ENCODE measurements at places on chromosomes 6 and 20. TPM values are rescaled to one million over a fixed set of nuclear protein-coding genes. Genes with fewer than 3 reads are reported as not detected.

OR2H2 gene
- total RNA-seq: not detected

RRAGD gene
- 4.4 TPM for total RNA-seq

GRCh38 chr20:20303742-20304141 lies 64.2 kb upstream of the INSM1 start:
- DNase-seq: no peak

DNA sequence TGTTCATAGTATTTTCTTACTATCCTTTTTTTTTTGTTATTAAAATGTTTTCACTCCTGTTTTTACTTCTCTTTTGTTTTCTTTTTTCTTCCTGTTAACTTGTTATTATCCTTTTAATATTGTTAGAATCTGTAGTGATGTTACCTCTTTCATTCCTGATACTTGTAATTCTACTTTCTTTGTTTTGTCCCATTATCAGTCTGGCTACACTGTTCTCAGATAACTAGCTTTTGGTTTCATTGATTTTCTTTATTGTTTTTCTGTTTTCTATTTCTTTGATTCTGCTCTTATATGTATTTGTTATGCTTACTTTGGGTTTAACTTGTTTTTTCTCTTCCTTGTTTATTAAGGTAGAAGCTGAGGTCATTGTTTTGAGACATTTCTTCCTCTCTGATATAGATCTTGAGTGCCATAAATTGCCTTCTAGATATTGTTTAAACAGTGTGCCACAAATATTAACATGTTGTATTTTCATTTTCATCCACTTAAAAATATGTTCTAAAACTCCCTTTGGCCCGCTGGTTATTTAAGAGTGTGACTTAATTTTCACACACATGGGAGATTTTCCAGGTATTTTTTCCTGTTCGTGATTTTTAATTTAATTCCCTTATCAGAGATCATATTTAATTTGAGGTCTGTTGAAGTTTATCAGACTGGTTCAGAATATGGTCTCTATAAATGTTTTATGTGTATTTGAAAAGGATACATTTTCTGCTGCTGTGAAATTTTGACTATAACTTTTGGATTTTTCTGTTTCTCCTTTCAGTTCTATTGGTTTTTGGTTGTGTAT lies 6.7 kb downstream of the XRN2 start:
- DNase-seq: no peak

DNA sequence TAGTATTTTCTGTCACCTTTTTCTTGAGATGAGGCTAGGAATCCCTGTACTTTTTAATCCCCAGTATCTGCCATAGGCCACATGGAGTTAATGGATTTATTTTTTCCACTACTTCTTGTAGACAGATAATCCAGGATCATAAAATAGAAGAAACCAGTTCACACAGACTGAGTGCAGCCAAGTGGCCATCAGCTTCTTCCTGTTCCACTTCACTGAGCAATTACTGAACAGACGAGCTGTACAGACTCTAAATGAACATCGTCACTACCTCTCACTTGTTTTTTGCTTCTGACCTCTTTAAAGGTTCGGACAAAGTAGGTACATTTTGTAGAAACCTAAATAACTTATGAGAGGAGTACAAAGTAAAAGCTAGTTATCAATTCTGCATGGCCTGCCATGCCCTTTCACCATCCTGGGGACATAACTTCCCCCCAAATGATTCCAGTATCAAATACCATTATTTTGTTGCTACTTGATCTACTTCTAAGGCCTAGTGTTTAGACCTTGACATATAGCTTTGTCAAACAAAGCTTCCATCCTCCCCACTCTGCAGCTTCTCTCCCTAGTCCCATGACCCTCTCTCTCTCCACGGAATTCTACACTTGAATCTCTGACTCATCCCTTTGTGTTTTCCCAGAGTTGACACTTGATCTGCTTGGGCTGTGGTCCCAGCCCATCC lies 34.4 kb upstream of the ARHGAP18 start:
- no peak for DNase-seq

- DNase-seq: no peak
These were observed 26.5 kb downstream of the STAU1 start for GRCh38 chr20:49161428-49162152.

DNA sequence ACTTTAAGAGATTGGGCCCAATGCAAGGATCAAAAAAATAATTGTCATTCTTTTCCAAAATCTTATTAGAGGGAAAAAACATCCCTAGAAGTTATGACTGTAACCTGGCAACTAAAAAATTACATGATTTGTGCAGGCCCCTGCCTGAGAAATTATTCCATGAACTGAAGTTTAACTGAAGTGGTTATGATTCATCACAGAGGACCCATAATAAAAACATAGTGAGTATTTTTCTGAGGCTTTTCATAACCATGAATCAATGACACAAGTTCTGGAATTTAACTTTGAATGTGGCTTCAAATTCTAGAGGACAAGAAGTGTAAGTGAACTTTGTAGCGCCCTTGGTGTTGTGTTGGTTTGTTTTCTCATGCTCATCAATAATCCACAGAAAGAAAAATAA lies 31.1 kb upstream of the CARMIL1 start:
- DNase-seq: no peak

GRCh38 chr20:12875510-12875909 lies 133.3 kb upstream of the SPTLC3 start:
- no peak for DNase-seq

DNA sequence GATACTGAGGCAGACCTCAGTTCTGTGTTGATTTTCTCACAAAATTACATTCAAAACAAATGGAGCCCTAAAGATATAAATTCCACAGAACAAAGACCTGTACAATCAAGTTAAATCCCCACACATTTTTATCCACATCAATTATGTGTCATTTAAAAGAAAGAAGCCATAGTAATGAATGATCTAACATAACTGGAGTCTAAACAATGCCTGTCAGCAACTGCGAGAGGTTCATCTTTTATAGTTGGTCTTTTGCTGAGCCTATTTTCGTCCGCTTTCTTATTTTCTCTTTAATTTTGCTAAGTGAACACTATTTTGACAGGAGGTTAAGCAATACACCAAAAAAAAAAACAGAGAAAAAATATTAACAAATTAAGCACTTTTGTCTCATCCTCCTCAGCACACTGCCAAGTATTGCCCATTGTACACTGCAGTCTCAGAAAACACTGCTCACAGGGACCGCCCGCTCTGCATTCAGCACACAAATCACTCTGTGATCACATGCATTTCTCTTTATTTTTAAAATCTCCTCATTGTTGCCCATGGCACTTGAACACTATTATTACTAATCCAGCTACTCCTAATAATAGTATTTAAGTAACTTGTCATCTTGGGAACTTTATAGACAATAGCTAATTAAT lies 140.8 kb downstream of the BTBD9 start:
- no peak for DNase-seq

DNA sequence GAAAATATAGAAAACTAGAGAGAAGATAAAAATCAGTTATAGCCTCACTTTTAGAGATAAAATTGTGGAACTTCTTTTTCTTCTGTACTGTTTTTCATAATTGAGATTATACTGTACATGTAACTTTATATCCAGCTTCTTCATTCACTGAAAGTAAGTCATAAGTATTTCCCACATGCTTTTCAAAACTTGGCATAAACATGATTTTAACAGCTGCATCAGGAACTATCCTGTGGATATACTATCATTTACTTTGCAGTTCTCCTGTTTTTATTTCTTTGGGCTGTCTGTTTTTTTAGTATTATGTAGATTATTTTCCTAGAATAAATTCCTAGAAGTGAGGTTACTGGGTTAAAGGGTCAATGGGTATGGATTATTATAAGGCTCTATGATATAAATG lies 14.8 kb downstream of the DSTN start:
- no peak for DNase-seq

DNA sequence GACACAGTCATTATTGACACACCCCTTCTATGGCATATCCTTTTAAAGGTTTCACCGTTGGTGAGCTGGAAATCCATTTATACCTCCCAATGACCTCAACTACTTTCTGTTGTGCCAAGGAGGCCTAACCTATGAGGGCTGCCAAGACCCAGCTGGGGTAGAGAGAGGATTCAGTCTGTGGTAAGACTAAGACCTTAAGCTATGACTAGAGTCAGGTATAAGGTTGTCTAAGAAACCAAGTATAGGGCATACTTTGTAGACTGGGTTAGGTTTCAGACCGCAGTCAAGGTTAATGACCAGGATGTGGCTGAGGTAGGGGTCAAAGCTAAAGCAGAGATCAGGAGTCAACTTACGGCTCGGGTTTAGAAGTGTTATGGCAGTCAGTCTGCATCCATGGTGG lies 641.2 kb upstream of the CHD6 start:
- DNase-seq: no peak

DNA sequence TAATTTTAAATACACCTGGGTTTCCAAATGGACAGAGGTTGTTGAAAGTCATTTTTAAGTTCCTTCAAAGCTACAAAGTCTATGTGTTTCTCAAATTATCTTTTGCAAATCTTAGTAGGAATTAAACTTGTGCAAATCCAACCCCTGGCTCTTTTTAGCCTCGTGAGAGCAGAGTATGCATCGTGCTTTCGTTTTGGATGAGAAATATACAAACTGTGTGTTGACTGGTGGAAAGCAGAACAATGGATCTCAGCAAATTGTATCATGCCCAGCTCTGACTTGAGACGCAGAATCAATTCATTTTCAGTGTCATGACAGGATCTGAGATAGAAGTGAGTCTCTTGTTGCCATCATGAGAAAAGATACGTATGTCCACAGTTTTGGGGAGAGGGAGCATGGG lies 542.4 kb upstream of the FLRT3 start:
- no peak for DNase-seq

FBXO9 gene
- 105 TPM for total RNA-seq

FAM83D gene
- total RNA-seq: 1.3 TPM

GRCh38 chr6:48280035-48280620 lies 169.1 kb upstream of the PTCHD4 start:
- no peak for DNase-seq

DNA sequence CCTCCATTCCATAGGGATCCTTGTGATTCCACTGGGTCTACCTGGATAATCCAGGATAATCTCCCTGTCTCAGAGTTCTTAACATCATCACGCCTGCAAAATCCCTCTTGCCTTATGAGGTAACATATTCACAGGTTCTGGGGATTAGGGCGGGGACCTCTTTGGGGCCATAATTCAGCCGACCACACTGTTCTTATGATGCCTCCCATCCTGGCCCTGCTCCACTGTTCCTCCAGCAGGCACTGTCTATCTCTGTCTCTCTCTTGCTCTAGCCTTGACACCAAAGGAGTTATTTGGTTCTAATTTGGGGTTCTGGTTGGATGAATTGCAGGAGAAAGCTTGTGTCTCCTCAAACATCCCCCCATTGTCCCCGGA lies 168.1 kb downstream of the NFATC2 start:
- no peak for DNase-seq

- DNase-seq: no peak
These were observed 247.7 kb upstream of the HSF2 start for GRCh38 chr6:122151763-122152162.

CST11 gene
- total RNA-seq: not detected

HLA-F gene
- total RNA-seq: 699 TPM

IRF4 gene
- 28.4 TPM for total RNA-seq

DNA sequence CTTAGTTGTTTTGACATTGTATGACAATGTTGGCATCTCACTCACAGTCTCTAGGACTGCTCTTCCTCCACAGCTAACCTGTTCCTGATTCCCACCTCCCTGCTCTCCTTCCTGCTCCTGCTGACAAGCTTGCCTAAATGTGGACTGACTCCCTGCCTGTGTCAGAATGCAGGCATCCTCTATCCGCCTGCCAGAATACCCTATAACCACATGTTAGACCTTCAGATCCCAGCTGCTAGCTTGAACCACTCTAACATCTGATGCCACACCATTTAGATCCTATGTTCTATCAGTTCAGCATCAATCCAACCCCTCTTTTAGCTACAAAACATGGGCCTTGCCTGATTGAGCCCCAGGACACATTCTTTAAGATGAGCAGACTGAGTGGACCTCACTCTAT lies 12.2 kb downstream of the FILIP1 start:
- no peak for DNase-seq

TPX2 gene
- total RNA-seq: 1.4 TPM

DNA sequence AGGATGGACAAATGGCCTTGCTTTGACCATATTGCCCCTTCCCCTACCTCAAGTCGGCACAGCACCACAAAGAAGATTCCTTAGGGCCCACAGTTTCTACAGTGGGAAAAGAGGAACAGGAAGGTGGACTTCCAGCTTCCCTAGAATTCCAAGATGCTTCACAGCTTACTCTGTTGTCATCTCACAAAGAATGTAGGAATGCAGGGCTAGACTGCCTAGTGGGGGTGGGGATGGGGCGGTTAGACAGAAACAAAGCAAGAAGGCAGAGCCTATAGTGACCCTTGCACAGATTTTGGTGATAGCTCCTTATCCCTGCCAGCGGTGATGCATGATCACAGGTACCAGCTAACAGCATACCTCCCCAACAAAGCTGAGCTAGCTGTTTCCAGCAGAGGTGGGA lies 607.6 kb upstream of the MAN1A1 start:
- no peak for DNase-seq

MLIP gene
- total RNA-seq: not detected

BPIFB4 gene
- not detected for total RNA-seq

DNA sequence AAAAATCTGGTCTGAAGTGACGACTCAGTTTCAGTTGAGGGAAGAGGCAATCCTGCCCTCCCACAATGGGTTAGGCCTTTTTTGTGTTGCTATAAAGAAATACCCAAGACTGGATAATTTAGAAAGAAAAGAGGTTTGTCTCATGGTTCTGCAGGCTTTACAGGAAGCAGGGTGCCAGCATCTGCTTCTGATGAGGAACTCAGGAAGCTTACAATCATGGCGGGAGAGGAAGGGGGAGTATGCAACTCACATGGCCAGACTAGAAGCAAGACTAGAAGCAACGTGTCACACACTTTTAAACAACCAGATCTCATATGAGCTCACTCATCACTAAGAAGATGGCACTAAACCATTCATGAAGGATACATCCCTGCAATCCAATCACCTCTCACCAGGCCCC lies 529.3 kb downstream of the KIF16B start:
- no peak for DNase-seq

DNA sequence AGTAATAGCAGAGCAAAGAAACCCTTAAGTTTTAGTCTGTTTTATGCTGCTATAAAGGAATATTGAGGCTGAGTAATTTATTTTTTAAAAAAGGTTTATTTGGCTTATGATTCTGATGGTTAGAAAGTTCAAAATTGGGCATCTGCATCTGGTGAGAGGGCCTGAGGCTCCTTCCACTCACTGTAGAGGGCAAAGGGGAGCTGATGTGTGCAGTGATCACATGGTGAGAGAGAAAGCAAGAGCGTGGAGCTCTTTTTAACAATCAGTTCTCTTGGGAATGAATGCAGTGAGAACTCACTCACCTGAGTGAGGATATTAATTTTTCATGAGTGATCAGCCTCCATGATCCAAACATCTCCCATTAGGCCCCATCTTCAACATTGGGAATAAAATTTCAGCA lies 36.4 kb upstream of the SAMD3 start:
- DNase-seq: no peak

PLEKHG1 gene
- 5.6 TPM for total RNA-seq

GRCh38 chr6:70112716-70113115 lies 190.2 kb downstream of the COL9A1 start:
- DNase-seq: no peak

- no peak for DNase-seq
These were observed 164.8 kb upstream of the ARID1B start for GRCh38 chr6:156612361-156612760.

CST5 gene
- not detected for total RNA-seq

Measured in T-cell (primary cell).